Mesendoderm (in vitro differentiated cells): ENCODE measurements at places on chromosomes 13 and 19.
A peak's percentile ranks its signal among the peaks of the same experiment; 100 is the strongest.

- no peak for DNase-seq
Observed at GRCh38 chr13:109577191-109577700, 209.1 kb downstream of the IRS2 start.

- DNase-seq = no peak
Observed at GRCh38 chr19:5487222-5487621, 32.0 kb downstream of the ZNRF4 start.

GRCh38 chr19:36686365-36687213 is 823 bp upstream of the ZNF567 start:
- peak; percentile 10 for DNase-seq

GRCh38 chr19:38352611-38353010 is 17.0 kb downstream of the CATSPERG start:
- no peak for DNase-seq

DNA sequence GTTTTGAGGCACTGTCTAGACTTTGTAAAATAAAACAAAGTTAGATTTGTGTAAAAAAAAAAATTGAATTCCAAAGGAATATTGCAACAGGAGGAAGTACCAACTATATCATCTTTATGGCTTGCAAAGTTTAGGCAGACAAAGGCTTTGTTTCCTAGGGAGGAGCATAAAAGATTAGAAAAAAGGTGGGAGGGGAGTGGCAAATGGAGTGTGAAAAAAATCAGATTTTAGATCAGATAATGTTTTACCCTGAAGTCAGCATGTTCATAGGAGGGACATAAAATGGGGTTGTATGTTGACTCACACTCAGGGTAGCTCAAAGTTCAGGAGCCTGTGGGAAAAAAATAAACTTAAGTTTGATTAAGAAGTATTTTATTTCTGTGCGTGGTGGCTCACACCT is 3.7 kb downstream of the ZNF85 start:
- peak; percentile 23 for DNase-seq

DNA sequence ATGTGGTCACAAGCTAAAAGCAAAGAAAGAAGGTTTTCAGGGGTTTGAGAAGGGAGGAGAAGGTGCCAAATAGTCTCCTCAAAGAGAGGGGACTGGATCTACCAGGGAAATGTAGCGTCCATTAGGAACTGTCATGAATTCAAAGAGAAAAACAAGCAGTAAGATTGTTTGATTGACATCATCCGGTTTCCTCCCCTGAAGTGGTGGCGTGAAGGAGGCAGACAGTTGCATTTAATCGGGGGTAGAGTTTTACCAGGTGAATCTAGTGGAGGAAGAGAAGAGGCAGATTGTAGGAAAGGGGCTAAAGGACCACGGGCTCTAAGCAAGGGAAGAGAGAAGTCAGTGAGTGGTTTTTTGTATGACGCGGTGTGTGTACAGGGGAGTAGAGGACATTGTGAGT is 13.0 kb upstream of the CYSLTR2 start:
- DNase-seq = no peak

DNA sequence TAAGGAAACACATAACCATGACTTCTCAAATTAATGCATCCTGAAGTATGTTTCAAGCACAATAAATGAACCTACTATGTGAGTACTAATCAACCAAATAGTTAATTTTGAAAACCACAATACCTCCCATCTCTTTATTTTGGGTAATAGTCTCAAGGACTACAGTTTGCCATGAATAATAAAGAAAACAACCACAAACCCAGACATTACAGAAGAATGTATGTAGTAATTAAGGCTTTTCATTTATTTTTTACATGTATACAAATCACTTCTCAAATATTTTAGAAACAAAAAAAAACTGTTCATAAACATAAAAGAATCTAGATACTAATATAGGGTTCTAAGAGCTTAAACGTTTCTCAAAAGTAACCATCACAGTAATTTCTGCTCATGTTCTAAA is 6.8 kb downstream of the KATNAL1 start:
- DNase-seq = no peak

DNA sequence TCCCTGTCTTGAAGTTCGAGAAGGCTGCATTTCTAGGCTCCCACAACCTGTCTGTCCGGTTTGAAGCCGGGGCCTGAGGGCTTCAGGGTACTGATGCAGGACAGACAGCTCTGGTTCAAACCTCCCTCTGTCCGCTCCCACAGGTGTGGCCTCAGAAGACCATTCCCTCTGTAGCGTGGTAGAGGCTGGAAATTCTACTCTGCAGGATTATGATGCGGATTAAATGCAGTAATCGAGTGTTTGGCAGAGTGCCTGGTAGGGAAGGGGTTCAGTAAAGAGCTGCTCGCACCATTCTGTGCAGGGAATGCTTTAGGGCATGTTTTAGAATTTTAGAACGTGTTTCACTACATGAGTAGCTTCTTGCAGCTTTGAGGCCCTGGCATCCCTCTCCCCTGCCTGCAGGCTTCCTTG is 30.5 kb downstream of the PPP1R37 start:
- no peak for DNase-seq

- no peak for DNase-seq
Observed at GRCh38 chr13:42048342-42048683, at the start of gene DGKH. DGKH (plus strand) TSS chr13:42048648; CDS start chr13:42048774, 126 bp downstream.

DNA sequence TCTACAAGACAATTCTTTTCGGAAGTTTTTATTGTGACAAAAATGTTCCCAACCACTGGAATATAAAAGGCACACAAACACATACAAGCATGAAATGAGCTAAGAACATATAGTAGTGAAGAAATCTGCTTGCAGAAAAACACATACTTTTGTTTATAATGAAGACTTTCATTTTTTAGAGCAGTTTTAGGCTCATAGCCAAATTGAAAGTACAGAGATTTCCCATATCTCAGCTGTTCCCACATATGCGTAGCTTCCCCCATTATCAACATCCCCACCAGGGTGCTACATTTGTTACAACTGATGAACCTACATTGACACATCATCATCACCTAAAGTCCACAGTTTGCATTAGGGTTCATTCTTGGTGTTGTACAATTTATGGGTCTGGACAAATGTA is 249.4 kb downstream of the KCTD12 start:
- DNase-seq = no peak

DNA sequence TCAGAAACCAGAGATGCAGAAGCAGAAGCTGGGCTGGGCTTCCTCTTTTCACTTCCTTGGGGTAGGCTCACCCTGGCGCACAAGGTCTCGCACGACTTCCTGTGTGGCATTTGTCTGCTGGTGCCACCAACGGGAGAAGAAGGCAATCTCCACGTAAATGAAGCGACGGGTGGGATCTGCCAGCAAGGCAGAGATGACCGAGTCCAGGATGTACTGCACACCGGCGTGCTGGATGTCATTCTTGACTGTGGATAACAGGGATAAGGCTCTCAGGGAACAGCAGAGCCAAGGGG is 1.3 kb downstream of the MAN2B1 start:
- DNase-seq = no peak

- no peak for DNase-seq
Observed at GRCh38 chr19:40143612-40144011, 47.6 kb upstream of the MAP3K10 start.

- DNase-seq = no peak
Observed at GRCh38 chr13:45989607-45990006, 62.9 kb downstream of the ZC3H13 start.

DNA sequence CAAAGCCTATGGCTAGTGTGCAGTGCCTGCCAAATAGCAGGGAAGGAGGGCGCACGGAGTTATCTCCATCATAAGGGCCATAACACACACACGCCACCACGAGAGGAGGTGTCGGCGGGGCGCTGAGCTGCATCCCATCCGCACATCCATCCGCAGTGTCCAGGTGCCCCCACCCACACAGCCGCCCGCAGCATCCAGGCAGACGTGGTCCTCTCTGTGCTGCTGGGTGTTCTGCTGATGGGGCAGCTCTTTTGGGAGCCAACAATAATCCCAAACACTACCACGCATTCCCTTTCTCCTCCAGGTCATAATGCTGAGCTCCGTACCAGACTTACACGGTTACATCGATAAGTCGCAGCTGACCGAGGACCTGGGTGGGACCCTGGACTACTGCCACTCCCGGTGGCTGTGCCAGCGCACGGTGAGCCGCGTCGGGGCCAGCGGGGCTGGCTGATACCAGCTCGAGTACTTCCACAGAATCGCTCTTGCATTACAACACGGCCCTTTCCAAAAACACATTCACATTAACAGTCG is 41.5 kb upstream of the F7 start:
- DNase-seq = no peak

DNA sequence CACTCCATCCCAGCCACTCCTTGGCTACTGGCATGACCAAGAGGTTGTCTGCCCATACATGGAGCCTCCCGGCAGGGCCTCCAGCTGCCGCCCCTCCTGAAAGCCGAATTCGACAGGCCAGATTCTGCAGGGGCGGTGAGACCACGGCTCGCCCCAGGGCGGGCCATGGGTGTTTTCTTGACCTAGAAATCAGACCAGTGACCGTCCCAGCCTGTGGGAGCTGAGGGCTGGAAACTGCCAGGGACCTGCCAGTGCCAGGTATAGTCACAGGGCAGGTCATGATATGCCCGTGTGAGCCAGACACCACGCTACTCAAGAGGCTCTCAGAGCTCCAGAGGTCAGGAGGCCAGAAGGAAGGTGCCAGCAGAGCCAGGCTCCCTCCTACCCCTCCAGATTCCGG is 16.8 kb downstream of the DAPK3 start:
- DNase-seq = no peak

DNA sequence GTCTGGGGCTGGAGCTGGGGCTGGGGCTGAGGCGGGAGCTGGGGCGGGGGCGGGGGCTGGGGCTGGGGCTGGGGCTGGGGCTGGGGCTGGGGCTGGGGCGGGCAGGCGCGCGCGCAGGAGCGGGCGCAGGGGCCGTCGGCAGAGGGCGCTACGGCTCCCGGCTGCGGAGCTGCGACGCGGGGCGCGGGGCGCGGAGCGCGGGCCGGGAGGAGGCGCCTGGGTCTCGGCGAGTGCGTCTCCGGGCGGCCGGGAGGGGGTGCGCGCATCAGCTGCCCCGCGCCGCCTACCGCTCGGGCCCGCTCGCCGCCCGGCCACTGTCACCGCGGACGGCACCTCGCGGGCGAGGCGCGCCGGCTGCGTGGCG is 422 bp upstream of the MTUS2 start:
- DNase-seq = peak; percentile 77

DNA sequence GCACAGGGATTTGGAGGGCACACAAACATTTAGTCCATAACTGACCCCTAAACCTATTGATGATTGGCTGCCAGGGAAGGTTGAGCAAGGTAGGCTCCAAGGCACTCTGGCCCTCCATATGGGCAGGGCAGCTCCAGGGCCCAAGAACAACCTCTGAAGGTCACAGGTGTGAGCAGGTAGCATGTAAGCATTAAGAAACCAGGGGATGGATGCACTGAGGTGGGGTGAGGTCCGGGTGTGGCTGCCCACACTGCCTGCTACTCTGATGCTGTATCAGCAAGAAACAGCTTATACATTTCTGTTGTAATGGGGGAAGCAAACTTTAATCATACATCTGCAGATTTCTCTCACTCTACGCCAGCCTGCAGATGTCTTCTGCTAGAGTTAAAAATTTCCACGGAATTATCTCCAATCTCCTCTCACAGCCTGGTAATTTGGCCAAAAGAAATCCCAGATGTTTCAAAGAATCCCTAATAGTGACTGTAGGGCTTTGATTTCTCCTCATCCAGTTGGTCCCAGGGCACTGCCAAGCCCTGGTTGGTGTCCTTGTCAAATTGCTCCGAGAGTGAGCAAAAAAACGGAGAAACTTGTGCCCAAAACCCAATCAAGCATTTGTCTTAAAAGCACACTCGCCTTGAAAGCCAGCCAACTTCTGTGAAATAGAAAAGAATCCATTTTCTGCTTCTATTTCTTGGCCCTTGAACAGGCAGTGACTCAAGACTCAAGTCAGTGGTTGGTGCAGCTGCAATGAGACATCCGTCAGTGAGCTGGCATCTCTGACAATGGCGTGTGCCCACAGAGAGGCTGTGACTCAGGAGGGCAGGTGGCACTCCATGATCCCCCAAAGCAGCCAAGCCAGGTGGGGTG is 72.5 kb upstream of the MRI1 start:
- DNase-seq = no peak

GRCh38 chr13:77009011-77009410 is 17.1 kb downstream of the CLN5 start:
- no peak for DNase-seq

GRCh38 chr19:17391371-17392151 is 2.4 kb downstream of the CCDC194 start:
- no peak for DNase-seq

GRCh38 chr13:48680756-48681392 is 27.1 kb downstream of the CYSLTR2 start:
- no peak for DNase-seq

DNA sequence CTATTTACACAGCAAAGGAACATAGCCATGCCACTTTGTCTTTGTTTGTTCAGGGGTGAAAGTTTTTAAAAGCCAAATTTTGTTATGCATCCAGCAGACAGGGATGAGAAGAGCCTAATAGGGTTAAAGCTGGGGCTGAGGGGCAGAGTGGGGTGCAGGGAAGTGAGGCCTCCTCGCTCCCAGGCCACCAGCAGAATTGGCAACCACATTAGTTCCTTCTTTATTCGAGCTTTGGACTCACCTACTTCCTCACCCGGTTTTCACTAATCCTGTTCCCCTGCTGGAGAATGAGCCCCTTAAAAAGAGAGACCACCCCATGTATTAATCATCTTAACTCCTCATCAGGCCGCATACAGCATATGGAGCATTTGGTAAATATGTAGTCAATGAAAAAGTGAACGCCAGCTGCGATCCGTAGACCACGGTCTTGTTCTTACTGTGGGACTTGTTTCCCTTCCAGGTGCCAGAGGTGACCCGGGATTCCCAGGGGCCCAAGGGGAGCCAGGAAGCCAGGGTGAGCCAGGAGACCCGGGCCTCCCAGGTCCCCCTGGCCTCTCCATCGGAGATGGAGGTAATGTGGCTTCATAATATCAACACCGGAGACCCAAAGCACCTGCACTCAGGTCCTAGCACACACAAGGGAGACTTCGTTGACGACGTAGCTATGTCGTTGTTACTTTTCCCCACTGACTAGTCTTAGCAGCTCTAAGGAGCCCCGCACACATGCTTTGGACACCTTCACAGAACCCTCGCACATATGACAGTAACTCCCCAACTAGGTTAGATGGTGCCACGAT is 112.1 kb downstream of the RAB20 start:
- DNase-seq = no peak

GRCh38 chr13:86080340-86080995 is 281.2 kb upstream of the SLITRK6 start:
- no peak for DNase-seq

GRCh38 chr19:57290970-57291369 is 10.7 kb downstream of the ZNF460 start:
- no peak for DNase-seq

DNA sequence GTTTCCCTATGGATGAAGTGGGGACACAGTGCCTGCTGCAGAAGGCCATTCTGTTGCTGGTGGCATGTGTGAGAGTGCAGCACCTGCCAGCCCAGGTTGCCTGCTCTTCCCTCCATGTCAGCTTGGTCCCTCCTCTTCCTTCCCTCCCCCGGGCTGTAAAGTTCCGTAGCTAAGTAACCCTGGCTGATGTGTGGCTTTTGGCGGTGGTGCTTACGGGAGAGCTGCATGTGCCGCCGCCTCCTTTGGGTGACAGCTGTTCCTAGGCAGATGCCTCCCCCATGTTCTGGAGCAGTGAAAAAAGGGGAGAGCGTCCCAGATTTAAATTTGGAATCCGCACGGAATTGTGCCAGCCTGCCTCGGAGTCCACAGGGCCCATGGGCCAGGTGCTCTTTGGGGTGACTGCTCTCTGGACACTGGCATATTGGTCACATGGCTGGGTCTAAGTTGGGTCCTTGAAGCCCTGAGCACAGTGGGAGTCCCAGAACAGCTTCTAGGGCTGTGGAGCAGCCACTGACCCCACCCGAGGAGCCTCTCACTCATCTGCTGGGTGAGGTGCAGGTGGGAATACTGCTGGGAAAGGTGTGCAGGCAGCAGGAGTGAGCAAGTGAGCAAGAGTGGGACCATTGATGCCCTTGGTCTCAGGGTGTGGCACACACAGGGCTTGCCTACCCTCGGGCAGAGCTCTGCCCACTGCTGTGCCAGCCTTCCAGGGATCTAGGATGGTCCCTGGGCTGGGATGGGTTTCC is 33.1 kb upstream of the ZNF536 start:
- DNase-seq = no peak
